Activated naive CD4-positive, alpha-beta T cell treated with Interleukin-2 at 50 U/mL for 16 hours (primary cell): ENCODE measurements at places on chromosomes 5 and 9.

- DNase-seq = no peak
Observed at GRCh38 chr9:18233311-18233710, 240.6 kb upstream of the ADAMTSL1 start.

- no peak for DNase-seq
Observed at GRCh38 chr9:110027671-110028081, 180.3 kb downstream of the C9orf152 start.

DNA sequence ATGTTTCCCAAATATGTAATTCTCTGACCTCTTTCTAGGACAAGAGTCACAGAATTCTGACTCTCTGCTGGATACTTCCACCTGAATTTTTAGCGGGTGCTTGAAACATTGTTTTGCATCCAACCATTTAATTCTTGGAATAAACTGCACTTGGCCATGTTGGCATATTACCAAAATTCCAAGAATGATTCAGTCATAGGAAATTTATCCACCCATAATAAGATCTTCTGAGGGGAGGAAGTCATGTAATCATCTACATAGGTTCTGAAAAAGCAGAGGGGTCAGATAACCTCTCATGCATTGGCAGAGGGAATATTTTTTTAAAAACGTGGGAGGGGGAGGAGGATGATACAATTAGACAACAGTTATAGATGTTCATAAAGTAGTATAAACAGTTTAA is 156.9 kb downstream of the PAM start:
- DNase-seq = no peak

GRCh38 chr9:78775696-78776295 is 478.9 kb downstream of the PSAT1 start:
- no peak for DNase-seq

DNA sequence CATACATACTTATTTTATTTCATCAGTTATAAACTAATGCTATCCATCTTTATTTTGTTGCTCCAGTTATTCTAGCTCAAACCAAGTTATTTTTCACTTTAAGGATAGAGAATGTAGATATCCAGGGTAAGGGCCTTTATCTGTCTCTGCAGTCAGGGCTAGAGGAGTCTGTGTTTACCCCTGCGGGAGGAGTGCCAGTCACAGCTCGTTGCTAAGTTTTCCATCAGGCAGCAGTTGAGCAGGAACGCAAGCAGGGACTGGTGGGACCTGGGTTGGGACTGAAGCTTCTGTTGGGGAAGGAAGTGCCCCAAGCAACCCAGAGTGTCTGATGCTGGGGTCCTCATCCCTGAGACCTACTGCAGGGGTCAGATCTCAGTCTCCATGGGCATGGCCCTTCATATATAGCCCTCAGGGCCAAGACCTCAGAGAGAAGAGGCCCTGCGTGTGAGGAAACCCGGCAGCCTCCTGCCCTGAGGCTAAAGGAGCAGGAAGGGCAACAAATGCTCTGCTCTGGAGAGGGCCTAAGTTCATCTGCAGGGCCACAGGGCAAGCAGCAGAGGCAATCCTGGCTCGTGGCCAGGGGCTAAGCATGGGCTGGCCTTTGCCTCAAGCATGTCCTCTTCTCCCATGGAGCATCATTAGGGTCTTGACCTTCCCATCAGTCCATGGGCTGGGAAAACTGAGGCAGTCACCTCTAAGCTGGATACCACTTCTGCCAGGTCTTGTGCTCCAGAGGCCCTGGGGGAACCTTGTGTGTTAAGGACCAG is 6.6 kb downstream of the SLC22A4 start:
- DNase-seq = no peak

- DNase-seq = no peak
Observed at GRCh38 chr5:126624534-126624933, 23.8 kb downstream of the PHAX start.

DNA sequence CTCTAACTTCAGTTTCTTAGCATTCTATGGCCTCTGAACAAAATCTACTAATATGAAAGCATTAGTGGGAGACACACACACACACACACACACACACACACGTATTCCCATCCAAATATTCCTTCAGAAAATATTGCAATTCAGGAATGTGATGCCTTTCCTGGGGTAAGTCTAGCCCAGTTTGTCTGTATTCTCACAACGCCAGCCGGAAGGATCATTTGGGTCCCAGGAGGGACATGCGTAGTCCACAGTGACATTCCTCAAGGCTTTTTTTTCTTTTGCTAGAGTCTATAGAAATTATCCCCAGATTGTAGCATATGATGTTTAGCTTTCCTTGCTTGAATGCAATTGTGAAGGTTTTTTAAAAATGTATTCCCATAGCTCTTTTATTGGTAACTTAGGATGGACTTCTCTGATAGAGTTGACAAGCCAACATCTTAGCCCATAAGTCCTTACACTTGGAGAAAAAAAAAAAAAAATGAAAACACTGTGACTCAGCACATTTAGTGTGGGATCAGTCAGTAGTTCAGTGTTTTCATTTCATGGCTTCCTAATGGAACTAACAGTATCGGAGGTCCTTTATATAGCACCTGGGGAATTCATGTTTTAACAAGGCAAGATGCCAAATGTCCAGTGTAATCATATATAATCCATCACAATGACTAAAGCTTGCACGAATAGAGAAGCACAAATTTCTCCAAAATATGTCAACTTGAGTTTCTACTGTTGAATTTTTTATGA is 316.5 kb downstream of the DIRAS2 start:
- DNase-seq = no peak

DNA sequence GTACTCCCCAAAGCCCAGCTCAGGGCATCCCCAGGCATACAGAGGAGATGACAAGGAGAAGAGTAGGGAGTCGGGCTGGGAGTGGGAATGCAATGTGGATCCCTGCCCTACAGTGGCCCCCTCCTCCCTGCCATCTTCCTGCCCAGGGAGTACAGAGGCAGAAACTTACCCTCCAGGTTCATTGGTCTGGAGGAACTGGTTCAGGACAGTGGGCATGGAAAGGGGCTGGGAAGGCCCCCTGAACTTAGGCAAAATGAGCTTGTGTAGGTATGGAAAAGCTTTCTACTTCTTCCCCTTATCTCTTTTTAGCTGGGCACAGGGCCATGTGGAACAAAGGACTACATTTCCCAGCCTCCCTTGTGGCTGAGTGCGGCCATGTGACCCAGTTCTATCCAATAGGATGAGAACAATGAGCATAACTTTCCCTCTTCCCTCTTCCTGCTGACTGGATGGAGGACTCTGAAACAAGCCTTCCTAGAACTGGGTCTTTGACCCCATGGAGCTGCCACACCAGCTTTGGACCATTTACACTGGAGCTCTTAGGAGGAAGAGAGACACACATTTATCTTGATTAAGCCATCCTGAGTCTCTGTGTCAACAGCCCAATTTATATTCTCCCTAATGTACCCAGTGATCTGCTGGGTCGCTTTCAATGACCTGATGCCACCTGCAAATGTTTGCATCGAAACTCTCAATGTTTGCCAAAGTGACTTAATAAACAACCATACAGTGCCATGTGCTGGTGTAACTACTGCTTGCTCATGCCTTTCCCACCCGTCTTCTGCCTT is 25.0 kb upstream of the HMCN2 start:
- DNase-seq = peak; percentile 23

- no peak for DNase-seq
Observed at GRCh38 chr5:115869256-115869795, 27.6 kb downstream of the AP3S1 start.

GRCh38 chr5:54610197-54610944 is 92.8 kb downstream of the SNX18 start:
- peak; percentile 12 for DNase-seq

- peak; percentile 81 for DNase-seq
Observed at GRCh38 chr5:134577796-134578577, 52.5 kb downstream of the JADE2 start.

- no peak for DNase-seq
Observed at GRCh38 chr5:36666986-36667385, 60.6 kb downstream of the SLC1A3 start.

DNA sequence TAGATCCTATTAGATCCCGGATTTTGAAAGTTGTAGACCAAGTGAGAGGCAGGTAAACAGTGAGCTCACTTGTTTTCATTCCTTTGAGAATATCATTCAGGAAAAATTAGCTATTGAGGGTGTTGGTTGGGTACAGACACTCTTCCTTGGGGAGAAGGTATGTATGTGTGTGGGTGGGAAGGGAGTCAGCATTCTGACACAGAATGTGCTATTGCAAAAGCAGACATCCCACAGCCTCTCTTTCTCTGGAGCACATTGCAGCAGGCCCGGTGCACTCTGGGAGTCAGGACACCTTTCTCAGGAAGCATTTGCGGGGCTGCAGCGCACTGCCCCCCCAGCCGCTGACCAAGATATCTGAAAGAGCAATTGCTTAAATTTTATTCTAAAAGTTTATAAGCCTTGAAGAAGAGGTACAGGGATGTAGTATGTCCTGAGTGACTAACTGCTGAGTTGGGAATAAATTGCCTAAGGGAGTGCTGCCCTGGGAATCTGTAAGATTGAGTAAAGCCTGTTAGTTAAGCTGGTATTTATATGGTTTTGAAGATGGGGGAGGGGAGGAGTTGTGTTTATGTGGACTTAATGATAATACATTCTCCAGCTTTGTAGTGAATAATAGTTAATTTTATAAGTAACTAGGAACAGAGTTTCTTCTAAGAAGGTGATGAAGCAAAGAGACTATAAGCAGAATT is 5.2 kb downstream of the TNFAIP8 start:
- no peak for DNase-seq

GRCh38 chr9:24286761-24287160 is 258.9 kb downstream of the IZUMO3 start:
- DNase-seq = no peak
